ENCODE measurements at places on chromosomes 4 and X.

- no peak for DNase-seq
Measured at GRCh38 chr4:75004755-75005668, 72.1 kb downstream of the PARM1 start.

DNA sequence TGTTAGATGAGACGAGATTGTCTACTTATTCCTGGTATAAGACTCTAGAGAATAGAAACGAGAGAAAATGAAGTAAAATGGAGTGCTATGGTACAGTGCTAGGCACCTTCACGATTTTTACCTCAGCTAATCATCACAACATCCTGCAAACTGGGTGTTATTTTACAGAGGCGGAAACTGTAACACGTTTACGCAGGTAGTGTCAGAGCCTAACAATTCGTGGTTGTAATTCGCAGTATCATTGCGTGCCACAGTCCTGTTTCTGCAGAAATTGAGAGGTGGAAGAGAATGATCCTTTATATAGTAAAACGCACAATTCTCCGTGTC, 383 bp upstream of the TBC1D19 start:
- DNase-seq, result peak; percentile 64

- DNase-seq, result no peak
Measured at GRCh38 chr4:168805341-168805740, 204.7 kb downstream of the CBR4 start.

GRCh38 chrX:121479406-121479805, 432.0 kb downstream of the GLUD2 start:
- DNase-seq, result peak; percentile 2

GRCh38 chr4:10024303-10024702, 3.0 kb upstream of the SLC2A9 start:
- no peak for DNase-seq

DNA sequence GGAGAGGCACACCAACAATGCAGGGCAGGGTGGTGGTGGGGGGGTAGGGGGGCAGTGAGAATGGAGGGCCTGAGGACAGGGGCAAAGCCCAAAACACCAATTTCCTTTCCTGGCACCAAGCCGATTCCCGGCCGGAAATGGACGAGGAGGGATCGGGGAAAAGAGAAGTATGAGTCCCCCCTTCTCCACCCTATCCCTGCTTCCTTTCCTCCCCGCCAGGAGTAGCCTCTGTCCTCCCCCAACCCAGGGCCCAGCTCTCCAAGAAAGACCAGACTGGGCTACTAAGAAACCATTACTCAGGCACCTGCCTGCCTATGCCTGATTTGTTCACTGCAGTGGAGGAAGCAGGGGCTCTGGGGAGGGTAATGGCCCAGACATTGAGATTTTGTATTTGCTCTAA, 402 bp downstream of the CCDC120 start:
- no peak for DNase-seq

DNA sequence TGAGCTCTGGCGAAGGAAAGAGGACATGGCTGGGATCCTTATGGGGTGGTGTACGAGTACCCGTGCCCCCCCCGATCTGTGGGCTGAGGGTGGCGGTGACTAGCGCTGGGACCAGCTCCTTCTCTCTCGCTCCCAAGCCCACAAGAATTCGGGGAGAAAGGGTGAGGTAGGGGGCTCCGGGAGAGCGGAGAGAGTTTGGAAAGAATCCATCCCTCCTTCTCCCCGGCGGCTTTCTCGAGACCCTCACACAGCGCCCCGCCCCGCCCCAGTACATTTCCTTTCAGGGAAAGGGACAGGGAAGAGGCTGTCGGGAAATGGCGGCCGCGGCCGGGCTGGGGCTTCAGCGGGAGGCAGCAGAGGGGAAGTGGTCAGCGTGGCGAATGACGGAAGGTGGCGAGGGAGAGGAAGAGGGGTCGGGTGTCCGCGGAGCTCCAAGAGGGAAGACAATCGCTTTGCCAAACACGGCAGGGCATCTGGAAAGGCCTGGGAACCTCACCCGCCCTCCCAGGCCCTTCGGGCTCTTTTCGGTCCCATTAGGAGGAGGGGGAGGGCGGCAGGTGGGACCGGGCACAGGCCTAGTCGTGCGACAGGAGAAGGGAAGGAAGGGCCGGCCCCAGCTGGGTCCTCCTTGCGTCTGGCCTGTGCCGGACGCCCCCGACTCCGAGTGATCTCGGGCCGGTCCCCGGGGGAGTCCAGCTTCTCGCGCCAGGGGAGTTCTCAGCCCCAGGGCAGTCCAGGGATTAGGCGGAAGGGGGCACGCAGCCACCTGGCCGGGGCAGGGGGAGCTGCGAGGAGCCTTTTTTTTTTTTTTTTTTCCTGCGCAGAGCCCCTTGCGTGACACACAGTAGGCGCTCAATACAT, 10.2 kb downstream of the HNRNPH2 start:
- DNase-seq, result peak; percentile 19

- no peak for DNase-seq
Measured at GRCh38 chr4:26218677-26219605, 101.9 kb upstream of the RBPJ start.

DNA sequence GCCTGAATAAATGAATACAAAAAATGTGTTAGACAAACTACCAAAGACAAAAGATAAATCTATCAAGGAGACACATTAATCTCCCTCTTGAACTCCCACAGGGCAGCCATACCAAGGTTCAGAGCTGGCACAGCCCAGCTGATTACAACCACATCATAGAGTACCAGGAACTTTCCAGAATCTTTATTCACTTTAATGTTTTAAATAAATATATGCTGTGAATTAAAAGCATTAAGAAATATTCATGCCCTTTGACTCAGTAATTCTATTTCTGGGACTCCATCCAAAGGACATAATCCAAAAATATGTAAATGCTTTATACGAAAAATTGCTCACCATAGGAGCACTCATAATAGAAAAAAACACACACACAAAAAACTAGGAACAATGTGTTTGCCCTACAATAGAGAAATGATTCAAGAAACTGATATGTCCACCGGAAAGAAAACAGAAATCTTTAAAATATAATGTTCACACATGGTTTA, 126.0 kb downstream of the LDB2 start:
- no peak for DNase-seq

- DNase-seq, result peak; percentile 54
Measured at GRCh38 chr4:1910643-1911042, 39.5 kb downstream of the NSD2 start.

- DNase-seq, result no peak
Measured at GRCh38 chr4:153661215-153661822, 22.8 kb upstream of the TLR2 start.

GRCh38 chr4:42543762-42544161, 113.1 kb downstream of the ATP8A1 start:
- DNase-seq, result no peak

- DNase-seq, result peak; percentile 56
Measured at GRCh38 chr4:143558286-143558685, 44.8 kb downstream of the SMARCA5 start.

DNA sequence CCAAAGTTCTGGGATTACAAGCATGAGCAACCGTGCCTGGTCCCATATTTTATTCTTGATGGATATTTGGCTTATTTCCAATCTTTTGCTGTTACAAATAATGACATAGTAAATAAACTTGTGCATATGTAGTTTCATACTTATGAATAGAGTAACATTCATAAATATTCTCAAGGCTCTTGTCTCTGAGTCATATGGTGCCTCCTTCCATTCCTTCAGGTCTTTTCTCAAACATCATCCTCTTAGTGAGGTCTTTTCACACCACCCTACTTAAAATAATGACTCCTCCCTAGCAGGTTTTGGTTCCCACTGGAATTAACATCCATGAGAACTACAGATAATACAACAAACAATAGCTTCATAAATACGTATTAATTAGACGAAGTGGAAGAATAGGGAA, 416.6 kb downstream of the IQCM start:
- DNase-seq, result no peak

- no peak for DNase-seq
Measured at GRCh38 chrX:67961516-67961915, 417.7 kb downstream of the AR start.

GRCh38 chr4:188175288-188175687, 36.0 kb downstream of the TRIML1 start:
- no peak for DNase-seq

DNA sequence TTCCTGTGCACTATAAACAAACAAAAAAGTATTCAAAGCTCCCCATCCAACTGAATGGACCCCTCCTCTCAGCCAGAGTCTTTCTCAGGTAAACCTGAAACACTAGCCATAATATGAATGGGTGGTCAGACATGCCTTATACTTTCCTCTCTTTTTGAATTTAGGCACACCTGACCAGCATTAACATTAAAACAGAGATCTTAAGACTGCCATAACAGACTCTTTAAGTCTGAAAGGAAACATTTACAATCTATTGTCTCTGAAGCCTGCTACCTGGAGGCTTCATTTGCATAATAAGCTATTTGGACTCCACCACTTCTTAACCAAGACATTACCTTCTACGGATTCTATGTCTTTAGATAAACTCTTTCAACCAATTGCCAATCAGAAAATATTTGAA, 56.9 kb upstream of the SPIN4 start:
- no peak for DNase-seq

DNA sequence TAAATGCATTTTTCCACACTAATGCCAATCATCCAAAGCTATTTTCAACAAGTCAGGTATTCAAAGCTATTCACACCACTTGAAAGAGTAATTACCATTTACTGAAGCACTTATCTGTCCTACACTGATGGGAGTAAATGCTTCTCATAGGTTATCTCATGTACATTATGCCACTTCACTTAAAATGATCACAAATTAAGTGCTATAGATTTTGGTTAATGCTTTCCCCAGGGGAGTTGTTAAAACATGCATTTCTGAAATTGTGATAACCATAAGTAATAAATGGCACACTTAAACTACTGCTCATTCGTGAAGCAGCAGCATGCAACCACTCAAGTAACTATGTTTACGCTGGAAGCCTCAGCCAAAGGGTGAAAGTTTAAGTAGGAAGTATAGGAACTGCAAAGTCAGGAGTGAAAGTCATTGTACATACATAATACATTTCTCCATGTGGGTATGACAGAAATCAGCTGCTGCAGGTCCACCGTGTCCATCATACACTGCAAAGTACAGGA, 6.6 kb downstream of the PPM1K start:
- DNase-seq, result no peak

DNA sequence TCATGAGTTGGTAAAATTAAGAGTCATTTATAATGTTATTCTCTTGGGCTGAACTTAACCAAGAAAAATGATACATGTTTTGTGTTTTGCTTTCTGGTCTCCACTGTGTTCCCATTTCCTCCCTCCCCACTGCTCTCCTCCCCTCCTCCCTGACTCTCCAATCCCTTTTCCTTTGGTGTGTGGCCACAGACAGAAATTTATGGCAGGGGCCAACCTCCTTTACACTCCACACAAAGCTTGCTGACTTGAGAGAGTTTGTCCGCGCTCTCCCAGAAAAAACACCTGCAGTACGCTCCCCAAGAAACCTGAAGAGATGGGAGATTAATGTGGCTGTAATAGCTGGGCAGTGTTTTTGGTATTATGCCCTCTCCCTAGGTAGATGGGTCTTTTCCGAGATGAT, 88.9 kb downstream of the ALPK1 start:
- DNase-seq, result no peak

GRCh38 chr4:149266301-149266700, 549.3 kb downstream of the IQCM start:
- no peak for DNase-seq

DNA sequence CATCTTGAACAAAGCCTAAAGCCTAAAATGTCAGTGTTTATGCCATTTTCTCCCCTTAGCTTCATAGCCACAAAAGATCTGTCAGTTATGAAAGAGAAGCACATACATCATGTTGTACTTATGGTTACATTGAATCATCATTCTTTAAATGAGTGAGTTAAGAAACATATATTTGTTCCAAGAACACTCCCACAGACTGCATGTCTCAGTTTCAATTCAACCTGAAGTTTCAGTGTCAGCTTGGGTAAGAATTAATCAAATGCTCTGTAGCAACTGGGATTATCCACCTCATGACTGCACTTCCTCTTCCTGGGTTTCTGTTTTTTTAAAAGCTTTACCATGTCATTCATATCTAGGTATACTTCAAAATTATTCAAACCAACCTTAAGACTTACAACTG, 3.9 kb upstream of the TMPRSS11B start:
- DNase-seq, result no peak

DNA sequence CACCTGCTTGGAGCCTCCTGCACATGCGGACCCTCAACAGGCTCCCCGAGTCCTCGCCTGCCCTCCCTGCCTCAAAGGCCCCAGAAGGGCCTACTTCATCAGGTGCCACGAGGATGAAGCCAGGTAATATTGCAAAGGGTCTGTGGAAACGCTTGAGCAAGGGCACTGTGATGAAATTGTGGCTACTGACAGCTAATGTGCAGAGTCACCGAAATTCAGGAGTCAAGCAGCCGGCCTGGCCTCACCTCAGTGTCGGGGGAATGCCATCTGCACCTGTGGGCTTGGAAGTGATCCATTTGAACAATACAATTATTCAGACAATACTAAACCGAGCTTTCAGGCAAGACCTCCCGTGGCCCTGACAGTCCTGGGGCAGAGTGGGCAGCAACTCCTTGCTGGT, 3.1 kb upstream of the FGFR3 start:
- no peak for DNase-seq

- no peak for DNase-seq
Measured at GRCh38 chr4:125322366-125322730, 7.6 kb downstream of the FAT4 start.

- no peak for DNase-seq
Measured at GRCh38 chrX:154987940-154988339, 34.6 kb downstream of the F8 start.

DNA sequence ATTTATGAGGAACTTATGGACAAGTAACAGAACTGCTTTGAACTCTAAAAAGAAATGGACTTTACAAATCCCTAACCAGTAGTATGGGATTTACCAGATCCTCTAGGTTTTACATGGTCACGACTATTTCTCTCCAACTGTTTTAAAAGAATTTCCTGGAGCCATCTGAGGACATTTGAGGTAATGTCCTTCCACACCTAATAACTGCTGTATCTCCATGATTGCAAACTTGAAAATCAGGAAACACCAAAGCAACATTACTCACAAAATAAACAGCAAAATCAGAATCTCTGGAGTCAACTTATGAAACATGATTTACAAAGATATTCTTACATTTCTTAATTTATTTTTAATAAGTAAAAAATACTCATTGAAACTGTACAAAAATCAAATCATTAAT, 58.0 kb downstream of the STAP1 start:
- DNase-seq, result no peak

DNA sequence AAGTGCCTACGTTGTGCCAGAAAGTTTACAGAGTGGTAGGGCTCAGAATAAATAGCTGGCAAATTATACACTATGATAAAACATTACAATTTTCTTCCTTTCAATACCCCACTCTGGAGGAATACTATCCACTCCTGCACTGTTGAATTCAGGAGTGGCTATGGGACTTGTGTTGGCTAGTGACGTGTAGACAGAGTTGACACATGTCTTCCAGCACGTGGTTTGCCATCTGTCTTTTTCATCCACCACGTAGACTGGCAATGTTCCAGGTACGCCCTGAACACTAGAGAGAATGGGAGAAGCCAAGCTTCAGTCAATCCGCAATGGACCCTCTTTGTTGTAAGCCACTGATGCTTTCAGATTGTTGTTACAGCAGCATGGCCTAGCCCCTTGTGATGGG, 168.8 kb upstream of the RBPJ start:
- DNase-seq, result peak; percentile 55

GRCh38 chr4:33658971-33659370, 2585.3 kb downstream of the ARAP2 start:
- DNase-seq, result no peak

All from NCI-H82 (cell line).